ENCODE measurements at places on chromosomes 6 and 20.

- no peak for DNase-seq
These were observed 69.5 kb upstream of the FOXQ1 start for GRCh38 chr6:1242446-1242845.

DNA sequence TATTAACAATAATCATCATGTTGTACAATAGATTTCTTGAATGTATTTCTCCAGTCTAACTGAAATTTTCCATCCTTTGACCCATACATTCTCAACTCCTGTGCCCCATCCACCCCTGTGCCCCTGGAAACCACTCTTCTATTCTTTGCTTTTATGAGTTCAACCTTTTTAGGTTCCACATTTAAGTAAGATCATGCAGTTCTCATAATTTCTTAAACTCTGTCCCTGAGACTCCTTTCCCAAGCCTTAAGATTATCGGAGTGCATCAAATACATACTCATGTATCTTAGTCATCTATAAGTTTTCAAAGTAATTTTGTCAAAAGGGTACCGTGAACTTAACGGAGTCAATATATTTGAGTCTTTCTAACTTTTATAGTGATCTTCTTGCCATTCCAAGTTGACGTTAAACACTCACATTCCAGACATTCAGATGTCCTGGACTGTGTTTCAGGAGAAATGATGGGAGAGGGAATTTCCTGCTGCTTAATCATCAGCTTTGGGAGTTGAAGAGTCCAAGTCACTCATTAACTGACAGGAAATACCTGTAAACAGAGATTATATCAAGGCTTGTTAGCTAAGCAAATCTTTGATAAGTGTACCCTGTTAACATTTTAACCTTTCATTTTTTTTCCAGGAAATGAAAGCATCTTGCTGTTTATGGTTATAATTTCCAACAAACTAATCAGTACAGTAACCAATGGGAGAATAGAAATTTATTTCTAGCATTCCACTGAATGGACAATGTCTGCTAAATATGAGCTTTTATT lies 73.3 kb downstream of the ADGRG6 start:
- no peak for DNase-seq

- peak; percentile 8 for DNase-seq
These were observed 729.4 kb downstream of the TENT5A start for GRCh38 chr6:81023007-81023582.

DNA sequence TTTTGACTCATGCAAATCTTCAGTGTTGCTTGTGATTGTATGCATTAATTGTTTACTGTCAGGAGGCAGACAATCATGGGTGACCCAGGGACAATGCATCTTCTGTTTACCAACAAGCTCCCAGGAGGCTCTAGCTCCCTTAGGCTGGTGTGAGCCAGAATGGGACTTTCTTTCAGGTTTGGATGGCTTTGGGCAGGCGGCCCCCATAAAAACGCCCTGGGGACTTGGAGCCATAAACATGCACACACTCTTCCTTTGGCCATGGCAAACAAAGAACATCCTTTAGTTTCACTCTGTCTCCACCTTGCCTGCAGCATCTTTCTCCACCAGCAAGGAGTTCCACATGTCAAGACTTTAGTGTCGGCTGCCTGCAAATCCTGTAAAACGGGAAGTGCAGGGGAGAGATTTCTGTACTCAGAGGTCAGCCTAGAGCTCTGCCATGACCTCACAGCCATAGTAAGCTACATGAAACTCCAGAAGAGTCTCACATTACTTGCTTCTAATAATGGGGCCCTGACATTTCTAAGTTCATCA lies 127.6 kb downstream of the MAP3K7 start:
- no peak for DNase-seq

GRCh38 chr20:2741881-2742280 lies 49.3 kb downstream of the EBF4 start:
- DNase-seq, result no peak

DNA sequence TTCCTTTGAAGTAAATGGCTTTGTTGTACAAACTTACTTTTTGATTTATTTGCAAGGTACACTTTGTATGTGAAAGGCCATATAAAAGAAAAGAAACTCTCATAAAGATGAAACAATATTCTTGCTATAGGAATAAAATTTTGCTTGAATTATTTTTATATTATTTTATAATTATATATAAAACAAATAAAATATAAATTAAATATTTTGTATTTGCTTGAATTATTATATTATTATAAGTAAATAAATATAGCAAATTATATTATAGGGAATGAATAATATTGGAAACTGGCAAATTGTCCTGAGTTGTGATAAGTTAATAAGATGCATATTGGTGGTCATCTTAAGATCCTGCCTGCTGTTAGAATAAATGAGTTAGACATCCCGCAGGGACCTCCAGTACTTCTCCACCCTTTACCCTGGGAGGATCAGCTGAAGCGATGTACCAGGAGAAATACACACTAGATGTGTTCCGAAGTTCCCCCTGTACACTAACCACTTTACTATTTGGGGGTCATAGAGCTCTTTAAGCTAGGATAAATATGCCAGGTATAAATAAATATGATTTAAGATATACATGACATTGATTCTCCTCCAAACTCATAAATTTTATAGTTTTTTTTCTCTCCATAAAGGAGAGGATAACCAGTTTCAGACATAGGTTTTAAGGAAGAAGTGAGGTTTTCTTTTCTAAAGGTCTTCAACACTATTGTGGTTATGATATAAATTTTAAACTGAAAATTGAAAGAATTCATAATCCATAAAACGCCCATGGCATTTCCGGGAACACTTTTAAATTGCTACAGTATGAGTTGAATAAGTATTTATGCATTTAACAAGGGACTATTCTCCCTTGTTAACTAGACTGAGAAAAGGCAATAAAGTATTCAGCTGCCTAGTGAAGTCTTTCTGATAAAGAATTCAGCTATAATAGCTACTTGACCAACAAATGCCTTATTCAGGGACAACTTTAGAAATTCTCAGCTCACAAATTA lies 486.3 kb upstream of the MARCKS start:
- DNase-seq, result no peak

- DNase-seq, result no peak
These were observed 46.6 kb upstream of the CCDC167 start for GRCh38 chr6:37546141-37546871.

DNA sequence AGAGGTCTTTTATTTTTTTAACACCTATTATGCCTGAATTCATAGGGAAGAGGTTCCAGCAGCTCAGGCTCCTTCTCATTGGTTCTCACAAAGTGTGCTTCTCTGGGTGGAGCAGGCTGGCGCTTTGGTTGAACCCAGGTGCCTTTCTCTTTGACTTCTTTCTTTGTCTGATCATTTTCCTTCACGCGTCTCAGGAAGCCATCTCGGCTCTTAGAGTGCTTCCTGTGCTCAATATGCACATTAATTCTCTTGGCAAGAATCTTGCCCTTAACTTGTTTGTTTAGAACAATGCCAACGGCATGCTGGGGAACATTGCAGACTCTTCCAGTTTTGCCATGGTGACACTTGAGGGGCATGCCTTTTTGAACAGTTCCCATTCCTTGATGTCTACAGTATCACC lies 44.2 kb upstream of the RNF24 start:
- no peak for DNase-seq

DNA sequence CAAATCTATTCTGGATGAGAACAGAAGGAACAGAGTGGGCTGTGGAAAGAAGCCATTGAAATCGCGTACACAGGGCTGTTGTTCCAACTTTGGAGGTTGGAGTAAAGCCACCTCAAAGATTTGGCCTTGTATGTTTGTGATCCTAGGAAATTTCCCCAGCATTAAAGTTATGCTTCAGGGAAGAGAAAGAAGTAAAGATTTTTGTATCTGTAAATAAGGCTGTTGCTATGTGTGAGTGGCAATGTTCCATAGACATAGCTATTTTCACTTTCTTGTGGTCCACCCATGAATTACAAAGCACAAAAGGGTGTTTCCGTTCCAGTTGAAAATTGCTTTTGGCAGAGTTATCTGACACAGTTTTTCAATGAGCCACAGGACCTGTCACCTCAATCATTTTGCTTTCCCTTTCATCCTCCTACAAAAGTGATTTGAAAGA lies 321.3 kb downstream of the TFAP2B start:
- DNase-seq, result no peak

DNA sequence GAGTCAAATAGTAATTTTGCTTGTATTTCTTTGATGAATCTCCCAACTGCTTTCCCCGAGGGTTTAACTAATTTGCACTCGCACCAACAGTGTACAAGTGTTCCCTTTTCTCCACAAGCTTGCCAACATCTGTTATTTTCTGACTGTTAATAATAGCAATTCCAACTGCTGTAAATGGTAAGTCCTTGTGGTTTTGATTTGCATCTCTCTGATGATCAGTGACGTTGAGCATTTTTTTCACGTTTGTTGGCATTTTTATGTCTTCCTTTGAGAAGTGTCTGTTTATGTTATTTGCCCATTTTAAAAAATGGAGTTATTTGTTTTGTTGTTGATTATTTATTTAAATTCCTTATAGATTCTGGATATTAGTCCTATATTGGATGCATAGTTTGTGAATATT lies 399.8 kb upstream of the MAN1A1 start:
- peak; percentile 29 for DNase-seq

DNA sequence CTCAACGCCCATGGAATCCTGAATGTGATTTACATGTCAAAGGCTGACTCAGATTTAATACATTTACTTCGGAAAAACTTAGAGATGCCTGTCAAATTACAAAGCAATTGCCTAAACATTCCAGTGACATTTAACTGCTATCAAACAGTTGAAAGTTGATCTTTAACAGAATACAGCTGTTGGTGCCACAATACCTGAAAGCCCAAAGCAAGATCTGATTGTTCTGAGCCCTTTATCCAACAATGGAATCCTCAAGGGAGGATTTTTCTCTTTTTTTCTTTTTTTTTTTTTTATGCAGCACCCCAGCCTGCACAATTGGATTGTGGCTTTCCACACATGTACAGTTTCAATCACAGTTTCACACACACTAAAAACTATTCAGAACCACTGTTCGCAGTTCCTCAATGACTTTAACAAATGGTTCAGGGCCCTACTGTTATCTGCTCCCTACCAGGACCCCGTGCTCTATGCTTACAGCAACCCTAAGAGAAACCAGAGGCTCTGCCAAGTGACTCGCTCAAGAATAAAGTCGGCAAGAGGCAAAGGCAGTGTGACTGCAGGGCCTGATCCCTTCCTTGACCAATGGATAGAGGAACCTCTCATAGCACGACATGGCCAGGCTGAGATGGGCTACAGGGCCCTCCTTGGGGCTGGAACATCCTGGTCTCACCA lies 33.3 kb downstream of the EPB41L2 start:
- DNase-seq, result no peak

DNA sequence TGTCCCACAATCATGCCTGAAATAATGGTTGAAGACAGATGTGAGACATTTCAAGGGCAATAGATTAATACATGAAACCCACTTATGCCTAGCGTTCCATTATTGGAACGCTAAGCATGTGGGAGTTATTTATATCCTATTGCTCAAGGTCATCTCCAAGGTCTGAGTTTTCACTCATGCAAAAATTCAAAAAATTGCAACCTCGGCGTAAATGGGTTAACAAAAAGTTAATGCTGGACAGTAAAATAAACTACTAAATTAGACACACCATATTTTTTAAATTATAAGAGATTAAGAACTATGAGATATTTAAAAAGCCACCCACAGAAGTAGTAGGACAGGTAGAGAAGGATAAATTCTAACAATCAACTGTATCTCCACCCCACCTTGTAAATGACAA lies 98.4 kb downstream of the ESR1 start:
- no peak for DNase-seq

DNA sequence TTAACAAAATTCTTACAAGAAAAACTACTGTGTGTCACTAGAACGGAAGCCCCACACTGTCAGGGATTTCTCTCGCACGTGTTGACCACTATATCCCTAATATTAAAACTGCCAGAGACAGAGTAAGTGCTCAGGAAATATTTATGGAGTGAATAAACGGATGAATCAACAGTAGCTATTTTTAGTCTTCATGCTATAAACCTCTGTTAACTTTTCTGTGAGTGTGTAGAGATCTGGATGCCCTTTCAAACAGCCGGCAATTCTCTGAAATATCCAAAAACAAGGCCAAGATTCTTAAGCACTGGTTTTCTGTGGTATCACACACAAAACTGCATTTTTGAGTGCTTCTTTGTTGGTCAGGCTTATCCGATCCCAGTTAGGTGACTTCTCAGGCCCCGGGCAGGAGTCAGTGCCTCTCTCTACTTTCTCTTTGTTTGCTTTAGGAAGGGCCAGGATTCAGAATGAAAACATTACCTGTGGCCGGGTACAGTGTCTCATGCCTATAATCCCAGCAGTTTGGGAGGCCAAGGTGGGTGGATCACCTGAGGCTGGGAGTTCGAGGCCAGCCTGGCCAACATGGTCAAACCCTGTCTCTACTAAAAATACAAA lies 15.7 kb downstream of the ATP9A start:
- no peak for DNase-seq

- no peak for DNase-seq
These were observed 57.7 kb downstream of the ZDHHC14 start for GRCh38 chr6:157438611-157439111.

GRCh38 chr6:143375022-143375585 lies 75.4 kb downstream of the ADAT2 start:
- DNase-seq, result no peak

DNA sequence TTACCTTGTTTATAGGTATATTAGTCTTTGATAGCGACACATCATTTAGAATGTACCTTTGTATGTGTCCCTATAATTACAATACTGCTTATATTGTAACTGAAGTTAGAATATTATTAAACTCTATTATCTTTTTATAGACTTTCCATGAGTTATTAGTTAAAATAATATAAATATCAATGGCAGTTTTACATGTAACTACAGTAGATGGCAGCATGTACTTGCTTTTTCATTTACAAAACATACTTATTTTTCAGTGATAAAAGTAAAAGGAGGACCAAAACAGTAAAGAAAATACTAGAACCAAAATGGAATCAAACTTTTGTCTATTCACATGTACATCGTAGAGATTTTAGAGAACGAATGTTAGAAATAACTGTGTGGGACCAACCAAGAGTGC lies 364.3 kb downstream of the RIMS1 start:
- no peak for DNase-seq

GRCh38 chr20:38148328-38149102 lies 16.6 kb downstream of the TGM2 start:
- no peak for DNase-seq

DNA sequence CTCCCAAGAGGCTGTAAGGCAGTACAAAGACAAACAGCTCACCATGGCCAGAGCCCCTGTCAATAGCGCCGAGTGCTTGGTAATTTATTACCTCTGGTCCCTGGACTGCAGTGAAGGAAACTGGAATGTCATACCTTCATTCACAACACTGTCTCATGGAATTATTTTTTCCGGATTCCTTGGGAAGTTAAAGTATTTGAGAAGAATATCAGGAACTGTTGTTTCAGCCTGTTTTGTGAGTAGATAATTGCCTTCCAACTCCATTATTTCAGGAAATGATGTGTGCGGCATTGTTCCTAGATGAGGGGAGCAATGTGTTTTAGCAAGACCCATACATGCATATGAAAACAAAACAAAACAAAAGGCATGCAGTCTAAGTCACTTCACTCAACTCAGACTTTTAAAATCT lies 64.0 kb downstream of the BLOC1S5 start:
- no peak for DNase-seq

- no peak for DNase-seq
These were observed 661.3 kb downstream of the BCKDHB start for GRCh38 chr6:80767808-80768207.
